ENCODE measurements at places on chromosomes 1 and 21.

GRCh38 chr1:198318085-198318484 lies 161.3 kb downstream of the NEK7 start:
- DNase-seq, result no peak

DNA sequence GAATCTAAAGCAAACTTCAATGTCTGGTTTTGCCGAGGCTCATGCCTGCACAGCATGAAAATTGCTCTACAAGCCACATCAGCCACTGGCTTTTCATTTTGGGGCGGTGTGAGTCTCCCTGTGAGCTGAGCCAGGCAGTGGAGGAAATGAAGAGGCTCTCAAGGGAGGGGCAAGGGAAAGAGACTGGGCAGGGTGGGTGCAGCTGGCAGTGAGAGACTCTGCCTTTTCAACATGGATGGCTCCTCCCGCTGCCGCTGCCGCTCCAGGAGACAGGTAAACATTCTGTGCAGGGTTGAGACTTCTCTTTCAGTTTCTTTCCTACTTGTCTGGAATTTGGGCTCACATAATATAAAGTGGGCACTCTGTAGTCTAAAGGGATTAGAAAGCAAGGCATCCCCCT lies 11.3 kb upstream of the CTSE start:
- DNase-seq, result no peak

DNA sequence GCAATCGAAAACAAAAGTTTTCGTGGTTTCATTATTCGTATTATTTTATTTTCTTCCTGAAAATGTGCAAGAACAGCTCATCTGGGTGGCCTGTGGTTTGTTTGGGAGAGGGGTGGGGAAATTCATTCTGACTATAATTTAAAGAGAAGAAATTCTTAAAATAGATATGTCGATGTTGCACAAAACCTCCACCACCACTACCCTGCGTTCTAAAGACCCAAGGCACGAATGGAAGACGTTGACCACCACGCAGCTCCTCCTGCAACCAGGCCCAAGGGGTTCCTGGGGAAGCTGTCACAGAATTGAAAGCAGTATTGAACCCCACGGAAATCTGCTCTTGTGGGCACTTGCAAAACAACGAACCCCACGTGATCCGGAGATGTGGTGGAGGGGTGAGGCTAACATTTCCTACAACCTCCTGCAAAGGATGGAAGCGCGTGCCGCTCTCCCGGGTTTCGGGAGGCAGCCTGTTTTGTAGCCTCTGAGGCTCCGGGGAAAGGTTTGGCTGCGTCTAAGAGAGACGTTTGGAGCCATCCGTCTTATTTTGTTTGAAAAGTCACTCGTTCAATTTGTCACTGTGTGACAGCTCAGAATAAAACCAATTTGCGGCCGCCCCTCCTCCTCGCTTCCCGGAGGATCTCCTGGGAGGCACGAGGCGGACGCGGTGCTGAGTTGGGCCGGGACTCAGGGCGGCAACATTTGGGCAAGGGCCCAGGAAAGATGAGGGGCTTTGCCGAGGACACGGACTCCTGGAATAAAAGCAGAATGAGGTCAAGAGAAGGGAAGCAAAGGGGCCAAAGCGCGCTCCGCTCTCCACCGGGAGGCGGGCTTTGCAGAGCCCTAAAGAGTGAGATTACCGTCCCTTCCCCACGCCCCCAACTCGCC lies 810 bp upstream of the HLX start:
- no peak for DNase-seq

GRCh38 chr21:33971492-33972013 lies 55.9 kb upstream of the ATP5PO start:
- no peak for DNase-seq

GRCh38 chr1:40276122-40276521 lies 18.1 kb downstream of the ZMPSTE24 start:
- DNase-seq, result no peak

DNA sequence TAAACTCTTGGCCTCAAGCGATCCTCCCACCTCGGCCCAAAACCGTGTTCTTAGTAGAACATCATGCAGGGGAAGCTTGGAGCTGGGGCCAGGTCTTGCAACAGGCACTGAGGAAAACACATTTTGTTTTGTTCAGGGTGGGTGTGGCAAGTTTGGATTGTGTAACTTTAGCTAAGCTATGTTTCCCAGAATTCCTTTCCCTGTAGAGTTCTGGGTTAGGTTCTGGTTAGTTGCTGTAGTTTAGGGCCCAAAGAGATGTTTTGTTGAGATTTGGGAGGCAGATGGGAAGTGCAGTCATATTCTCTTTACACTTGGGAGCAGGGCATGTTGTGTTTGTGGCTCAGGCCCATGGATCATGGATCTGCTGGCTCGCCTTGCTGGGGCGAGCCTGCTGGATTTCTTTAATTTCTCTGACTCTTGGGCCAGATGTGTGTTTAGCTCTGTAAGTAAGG lies 24.0 kb downstream of the PLA2G5 start:
- DNase-seq, result no peak

GRCh38 chr1:228906223-228906860 lies 171.1 kb downstream of the RHOU start:
- DNase-seq, result no peak

DNA sequence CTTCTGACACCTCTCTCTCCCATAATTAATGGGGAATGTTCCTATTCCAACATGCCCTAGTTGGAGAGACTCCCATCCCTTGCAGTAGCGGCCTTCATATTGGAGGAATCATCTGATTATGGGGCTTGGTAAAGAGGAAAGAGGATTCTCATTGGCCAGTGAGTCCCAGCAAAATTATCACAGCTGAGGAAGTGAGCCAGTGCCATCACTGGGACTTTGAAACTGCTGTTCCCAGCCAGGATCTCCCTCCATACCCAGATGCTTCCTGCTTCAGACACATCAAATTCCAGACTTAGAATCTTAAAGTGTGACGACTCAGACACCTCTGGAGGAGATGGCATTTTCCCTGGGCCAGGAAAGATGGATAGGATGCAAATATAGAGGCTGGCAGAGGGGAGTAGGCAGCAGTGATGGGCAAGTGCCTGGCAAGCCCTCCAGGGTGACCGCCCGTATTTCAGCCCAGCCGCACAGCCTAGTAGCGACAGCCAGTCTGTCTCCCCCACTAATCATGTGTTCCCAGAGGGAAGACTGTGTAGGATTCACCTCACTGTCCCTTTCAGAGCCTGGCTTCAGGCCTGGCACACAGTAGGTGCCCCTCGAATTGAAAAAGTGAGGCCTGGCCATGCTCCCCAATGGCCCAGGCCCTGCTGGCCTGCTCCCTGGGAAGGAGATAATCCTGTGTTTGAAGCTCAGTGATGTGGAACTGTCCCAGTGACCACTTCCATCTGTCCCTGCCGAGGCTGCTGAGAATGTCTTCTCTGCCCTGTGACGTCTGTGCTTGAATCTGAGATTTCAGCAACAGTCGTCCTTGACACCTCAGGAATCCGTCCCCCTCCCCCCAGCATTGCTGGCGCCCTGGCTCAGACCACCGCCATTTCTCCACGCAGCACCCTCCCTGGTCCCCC lies 41.2 kb upstream of the MAGOH start:
- DNase-seq, result no peak

GRCh38 chr1:74344387-74344786 lies 109.2 kb downstream of the TNNI3K start:
- no peak for DNase-seq

- DNase-seq, result no peak
Measured at GRCh38 chr1:41689139-41689538, 204.7 kb upstream of the EDN2 start.

- no peak for DNase-seq
Measured at GRCh38 chr1:23544444-23545389, 13.7 kb upstream of the E2F2 start.

DNA sequence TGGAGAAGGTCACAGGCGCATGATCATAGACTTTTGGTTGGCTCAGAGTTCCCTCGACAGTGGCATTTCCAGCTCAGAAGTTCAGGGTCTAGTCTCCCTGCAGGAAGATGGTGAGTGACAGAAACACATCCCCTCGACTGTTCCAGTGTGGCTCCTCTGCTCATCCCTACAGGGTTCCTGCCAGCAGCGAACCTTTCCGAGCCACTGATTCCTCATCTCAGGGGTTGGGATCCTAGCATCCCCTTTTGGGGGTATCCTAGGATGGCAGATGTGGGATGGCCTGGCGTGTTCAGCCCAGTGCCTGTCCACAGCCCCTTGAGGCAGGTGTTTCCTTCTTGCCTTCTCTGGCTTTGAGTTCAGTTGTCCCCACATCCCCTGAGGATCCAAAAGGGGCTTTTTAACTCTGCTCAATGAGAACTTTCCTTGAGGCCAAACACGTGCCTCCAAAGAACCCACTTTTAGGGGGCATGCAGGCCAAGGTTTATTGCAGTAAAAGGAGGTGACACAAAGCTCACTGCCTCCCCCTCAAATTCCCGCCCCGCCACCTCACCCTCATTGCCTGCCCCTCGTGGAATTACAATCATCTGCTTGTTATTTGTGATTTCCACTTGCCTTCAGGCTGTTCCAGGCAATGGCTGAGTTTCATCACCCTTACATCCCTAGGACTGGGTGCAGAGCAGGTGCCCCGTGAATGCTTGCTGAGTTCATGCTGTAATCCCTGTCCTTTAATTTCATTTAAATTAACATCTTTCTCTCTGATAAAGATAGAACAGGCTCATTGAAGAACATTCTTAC lies 440.7 kb downstream of the CAMTA1 start:
- no peak for DNase-seq
